ENCODE measurements at places on chromosomes 4 and X.

- no peak for DNase-seq
These were observed 117.4 kb downstream of the TMA16 start for GRCh38 chr4:163611784-163612445.

DNA sequence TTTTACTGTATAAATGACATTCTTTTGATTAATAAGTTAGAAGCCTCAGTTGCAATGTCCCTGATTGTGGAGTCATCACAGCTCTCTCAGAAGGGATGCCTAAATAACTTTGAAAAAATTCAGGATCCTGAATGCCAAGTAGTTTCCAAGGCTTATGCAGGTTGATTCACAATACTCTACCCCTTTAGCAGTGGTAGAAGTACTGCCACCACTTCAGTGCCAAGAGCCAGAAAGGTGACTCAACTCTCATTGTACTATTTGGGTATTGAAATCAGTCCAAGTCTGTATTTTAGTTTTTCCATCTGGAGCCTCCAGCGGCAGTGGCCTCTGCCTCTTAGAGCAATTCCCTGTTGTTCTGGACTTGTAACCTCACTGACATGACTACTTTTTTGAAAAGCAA, 320.1 kb upstream of the NDST4 start:
- DNase-seq = no peak

DNA sequence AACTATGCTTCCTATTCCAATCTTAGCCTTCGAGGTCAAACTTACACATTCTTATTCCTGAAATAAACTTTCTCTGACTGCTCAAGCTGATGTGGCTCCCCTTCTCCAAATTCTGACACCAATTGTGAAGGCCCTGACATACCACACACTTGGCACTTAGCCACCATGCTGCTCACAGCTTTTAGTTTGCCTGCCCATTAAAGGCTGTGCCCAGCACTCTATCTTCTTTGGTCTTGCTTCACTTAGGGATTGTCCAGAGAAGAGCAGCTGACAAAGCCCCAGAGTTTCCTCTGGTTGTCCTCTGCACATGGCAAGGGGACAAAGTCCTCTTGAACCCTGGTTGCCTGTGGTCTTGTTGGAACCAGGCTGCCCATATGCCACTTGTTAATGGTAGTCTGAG, 126.1 kb downstream of the ARHGEF9 start:
- DNase-seq = no peak

DNA sequence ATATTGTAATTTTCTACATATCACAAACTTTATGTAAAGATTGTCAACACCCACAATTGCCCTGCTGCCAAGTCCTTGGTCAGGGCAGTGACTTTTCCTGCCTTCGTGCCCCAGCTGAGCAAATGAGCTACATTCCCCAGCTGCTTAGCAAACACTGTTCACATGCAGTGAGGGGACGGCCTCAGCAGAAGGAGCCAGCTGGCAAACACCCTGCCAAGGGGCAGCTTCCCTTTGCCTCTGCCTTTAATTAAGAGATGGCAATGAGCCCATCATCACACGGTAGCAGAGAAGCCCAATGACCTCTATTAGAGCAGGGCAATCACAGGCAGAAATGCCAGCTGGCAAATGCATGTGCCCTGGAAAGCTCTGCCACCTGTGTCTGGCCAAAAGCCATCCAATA, 253.4 kb downstream of the EPHA5 start:
- no peak for DNase-seq

DNA sequence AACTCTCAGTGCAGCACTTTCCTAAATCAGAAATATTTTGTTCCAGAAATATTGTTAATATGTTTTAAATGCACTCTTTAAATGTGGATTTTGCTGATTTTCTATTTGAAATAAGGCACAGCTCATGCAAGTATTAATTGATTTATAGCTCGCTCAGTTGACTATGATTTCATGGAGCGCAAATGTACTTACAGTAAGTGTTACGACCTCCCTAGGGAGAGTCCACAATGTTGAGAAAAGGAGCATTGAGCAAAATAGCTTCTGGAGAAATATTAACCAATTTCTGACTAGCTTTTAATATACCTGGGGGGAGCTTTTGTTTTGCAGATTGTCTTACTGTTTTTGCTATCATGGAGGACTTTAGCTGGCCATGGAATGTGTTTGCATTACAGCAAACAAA, 1687.5 kb downstream of the STIM2 start:
- no peak for DNase-seq

GRCh38 chrX:74925225-74926088, at the start of gene NEXMIF:
NEXMIF (minus strand) TSS chrX:74925452.
- peak; percentile 11 for DNase-seq

GRCh38 chrX:15151267-15152186, 118.4 kb downstream of the ASB9 start:
- peak; percentile 30 for DNase-seq

- no peak for DNase-seq
These were observed 119.4 kb downstream of the FAT4 start for GRCh38 chr4:125434136-125434535.

DNA sequence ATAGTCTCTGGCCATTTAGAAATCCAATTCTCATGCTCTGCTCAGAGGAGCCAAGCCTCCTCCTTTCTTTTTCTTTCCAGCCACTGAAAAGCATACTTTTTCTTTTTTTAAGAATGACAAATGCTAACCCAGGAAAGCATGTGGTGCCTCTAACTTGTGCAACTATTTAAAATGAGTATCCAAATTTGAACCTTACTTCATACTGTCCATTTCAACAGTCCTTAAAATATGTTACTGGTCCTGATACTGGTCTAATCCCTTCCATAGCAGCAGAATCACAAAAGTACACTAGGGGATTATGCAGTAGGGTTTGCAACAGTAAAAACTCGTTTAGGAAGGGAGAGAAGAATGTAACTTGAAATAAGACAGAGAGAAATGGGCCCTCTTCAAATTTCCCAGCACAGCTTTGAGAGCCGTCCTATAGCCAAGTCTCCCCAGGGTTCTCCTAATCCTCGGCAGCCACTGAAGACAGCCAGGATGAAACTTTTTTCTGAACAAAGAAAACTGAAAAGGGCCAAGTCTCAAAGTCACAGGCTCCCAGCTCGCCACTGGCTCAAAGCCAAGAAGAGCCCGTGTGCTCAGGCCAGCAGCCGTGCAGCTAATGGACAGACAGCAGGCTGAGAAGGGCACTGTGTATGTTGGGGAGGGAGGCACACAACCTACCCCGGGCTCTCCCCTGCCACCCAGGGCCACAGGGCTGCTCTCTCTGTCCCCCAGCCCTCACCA, 39.5 kb downstream of the GPC4 start:
- DNase-seq = no peak

GRCh38 chr4:96162636-96163035, 322.7 kb downstream of the PDHA2 start:
- DNase-seq = no peak

- DNase-seq = no peak
These were observed 828.9 kb downstream of the GLUD2 start for GRCh38 chrX:121876305-121876704.

DNA sequence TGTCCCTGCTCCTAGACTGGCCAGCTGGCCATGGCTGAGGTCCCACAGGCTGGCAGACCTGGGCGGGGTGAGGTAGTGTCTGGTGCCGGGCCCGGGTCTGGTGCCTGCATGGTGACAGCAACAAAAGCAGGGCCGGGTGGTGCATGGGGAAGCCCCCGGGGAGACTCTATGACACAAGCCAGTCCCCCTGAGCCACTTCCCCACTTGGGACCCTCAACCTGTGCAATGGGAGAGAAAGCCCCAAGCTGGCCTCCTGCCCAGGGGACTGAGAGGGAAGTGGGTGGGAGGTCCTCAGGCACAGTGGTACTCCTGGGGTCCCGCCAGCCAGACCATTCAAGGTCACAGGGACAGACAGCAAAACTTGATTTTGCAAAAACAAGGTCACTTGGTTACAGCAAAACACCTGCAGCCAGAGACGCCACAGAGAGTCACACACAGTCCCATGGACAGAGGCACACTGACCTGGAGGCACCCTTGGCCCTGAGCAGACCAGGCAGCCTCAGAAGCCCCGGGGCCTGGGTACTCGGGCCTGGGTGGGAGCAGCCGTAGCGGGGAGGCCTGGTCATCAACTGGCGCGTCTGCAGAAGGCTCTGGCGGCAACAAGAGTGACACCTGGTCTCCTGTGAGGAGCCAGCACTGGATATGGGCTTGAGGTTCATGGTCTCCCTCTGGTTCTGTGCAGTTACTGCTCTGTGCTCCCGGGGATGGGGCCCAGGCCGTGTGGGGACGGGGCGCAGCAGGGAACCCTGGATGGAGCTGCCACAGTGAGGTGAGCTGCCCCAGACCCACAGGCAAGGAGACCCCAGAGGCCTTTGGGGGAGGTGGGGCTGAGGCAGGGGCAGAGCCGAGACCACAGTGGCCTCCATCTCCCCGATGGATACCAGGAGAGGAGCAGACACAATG, 60.6 kb downstream of the HTRA3 start:
- DNase-seq = no peak

- no peak for DNase-seq
These were observed 4.6 kb upstream of the DCAF12L2 start for GRCh38 chrX:126170720-126171119.

GRCh38 chr4:157004279-157005161, 32.9 kb upstream of the PDGFC start:
- no peak for DNase-seq

DNA sequence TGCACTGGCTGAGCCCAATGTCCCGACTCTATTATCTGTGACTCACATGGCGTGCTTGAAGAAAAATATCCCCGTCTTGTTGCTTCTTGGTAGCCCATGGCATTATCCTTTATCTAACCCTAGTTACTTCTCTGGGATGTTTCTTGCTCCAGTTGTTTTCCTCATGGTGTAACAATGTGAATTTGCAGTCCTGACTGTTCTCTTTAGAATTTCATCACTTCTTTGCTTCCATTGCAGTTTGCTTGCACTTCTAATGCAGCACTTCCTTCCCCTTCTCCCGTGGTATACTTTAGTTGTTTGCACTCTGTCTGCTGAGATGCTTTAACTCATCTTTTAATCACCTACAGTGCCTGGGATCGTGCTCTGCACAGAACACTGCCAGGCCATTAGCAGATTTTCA, 126.9 kb downstream of the MAML3 start:
- DNase-seq = no peak

DNA sequence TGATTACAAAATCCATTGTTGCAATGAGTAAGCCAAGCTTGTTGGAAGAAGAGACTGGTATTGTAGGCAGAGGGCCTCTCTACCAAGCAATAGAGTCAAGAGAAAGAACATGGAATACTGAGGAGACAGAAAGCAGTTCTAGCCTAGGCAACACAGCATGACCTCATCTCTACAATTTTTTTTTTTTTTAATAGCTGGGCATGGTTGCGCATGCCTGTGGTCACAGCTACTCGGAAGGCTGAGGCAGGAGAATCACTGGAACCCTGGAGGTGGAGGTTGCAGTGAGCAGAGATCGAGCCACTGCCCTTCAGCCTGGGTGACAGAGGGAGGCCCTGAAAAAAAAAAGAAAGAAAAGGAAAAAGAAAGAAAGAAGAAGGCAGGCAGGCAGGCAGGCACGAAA, 11.7 kb upstream of the ZBTB33 start:
- DNase-seq = no peak

DNA sequence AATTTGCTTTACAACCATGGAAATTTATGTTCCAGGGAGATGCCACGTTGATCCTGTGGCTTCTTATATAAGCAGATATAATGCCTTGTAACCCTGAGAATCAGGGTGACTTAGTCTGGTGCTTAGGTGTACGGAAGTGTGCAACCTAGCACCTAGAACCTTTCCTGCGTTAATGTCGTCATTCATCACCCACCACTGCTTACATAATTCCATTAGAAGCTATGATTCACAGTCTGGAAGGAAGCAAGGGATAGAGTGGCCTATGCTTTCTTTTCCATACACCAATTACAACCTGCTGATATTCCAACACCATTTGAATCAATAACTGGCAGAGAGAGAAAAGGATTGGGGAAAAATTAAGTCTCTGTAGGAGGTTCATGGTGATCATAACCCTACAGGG, 17.3 kb upstream of the CXCL8 start:
- DNase-seq = no peak

GRCh38 chr4:17578482-17578891, 1.5 kb downstream of the LAP3 start:
- no peak for DNase-seq

DNA sequence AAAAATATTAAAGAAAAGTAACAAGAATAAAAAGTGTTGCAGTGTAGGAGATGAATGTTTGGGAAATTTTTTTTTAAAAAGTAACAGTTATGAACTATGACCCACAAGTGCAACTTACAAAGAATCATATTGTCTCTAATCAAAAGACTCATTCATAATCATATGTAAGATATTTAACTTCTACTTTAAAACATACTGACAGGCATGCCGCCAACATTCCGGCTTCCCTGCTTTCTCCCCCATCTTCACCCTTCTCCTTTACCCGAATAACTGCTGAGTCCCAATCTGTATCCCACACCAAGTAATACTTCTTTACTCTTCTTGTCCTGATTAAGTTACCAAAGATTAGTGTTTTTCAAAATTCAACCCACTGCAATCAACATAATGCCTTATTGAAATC, 598.8 kb upstream of the FRG1 start:
- no peak for DNase-seq

DNA sequence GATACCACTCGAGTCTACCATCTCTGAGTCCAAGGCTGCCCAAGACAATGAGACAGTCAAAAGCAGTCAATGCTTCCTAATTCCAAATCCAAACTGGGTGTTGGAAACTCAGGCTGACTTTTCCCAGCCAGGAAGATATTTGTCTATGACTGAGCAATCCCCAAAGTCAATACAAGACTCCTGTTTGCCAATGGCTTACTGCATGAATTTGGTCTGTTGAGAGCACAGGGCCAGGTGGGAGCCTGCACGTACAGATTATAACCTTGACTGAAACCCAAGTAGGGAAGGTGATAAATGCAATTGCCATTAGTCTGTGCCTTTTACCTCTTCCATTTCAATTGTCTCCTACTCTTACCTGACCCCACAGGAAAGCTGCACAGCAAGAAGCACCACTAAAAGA, 72.6 kb upstream of the PPARGC1A start:
- no peak for DNase-seq

DNA sequence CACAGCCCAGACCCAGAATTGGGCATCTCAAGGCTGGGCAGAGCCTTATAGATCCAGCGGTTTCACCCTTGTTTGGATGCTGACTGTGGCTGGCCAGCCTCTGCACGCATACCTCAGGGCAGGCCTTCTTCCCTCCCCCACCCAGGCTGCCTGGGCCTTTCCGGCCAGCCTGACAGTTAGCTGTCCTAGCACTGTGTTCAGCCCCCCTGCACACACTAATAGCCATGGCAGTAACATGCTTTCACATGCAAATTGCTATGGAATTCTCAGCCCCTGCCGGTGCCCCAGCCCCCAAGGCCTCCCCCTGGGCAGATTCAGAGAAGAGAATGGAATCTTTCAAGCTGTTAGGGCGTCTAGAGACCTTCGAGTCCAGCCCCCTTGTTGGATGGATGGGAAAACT, 17.7 kb downstream of the EFNB1 start:
- DNase-seq = no peak

DNA sequence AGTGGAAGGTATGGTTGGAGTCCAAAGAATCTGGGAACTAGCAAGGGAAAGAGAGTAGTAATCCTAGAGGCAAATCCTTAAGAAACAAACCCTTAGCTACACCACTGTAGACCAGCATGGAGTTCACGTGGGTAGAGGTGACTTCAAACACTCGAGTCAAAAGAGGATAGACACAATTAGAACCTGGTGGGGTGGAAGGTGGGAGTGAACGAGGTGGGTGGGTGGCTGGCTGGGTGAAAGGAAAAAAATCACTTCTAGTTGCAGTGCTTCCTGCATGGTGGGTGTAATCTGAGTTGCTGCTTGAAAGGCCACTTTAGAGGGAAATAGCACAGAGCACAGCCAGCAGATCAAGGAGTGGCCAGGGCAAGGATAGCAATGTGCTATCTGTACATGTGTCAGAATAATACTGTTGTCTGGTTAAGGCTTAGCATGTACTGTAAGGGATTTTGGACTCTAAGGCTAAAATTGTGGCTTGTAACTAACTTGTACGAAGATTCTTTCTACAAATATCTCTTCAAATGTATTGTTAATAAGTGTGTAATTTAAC, 356.2 kb downstream of the GRIA2 start:
- DNase-seq = no peak
